ENCODE measurements at places on chromosomes 6 and 20. TPM values are rescaled to one million over a fixed set of nuclear protein-coding genes. Genes with fewer than 3 reads are reported as not detected.

DNA sequence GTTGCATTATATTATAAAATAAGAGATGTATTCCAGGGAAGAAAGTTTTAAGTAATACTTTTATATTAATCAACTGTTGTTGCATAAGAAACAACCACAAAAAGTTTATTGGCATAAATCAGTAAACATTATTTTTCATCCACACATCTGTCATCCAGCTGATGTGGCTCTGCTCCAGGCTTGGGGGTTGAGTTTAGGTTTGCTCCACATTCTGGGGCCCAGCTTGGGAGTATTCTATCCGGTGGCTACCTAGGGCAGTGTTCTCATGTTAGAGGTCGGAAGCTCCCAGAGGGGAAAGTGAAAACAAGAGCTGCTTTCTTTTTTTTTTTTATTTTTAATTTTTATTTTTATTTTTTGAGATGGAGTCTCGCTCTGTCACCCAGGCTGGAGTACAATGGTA is 728.4 kb upstream of the FLRT3 start:
- H3K36me3 ChIP-seq = no peaks in the 10 kb centered on the region
- no peaks in the 10 kb centered on the region for H3K4me1 ChIP-seq
- no peak overlapping the region for H3K27ac ChIP-seq
- no peaks in the 10 kb centered on the region for H3K27me3 ChIP-seq

DNA sequence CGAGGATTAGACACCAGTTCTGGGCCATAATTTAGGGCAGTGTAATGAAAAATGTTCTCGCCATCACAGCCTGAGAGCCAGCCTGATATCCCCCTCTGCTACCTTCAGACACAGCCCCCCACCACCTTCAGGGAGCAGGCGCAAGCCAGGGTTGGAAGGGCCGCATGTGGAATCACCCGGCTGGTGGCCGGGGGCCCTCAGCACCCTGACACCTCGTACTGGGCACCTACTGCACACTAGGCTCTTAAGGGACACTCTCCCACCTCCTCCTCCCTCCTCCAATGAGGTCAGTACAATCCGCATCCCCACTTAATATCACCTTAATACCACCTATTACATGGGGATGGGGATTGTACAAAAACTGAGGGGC is 55.5 kb downstream of the BMP7 start:
- H3K4me1 ChIP-seq = no peaks in the 10 kb centered on the region
- no peaks in the 10 kb centered on the region for H3K27me3 ChIP-seq
- no peak overlapping the region for H3K27ac ChIP-seq
- H3K36me3 ChIP-seq = no peaks in the 10 kb centered on the region

- no peak for DNase-seq
- H3K4me3 ChIP-seq = no peak overlapping the region
- H3K27me3 ChIP-seq = no peaks in the 10 kb centered on the region
- H3K36me3 ChIP-seq = no peaks in the 10 kb centered on the region
- H3K27ac ChIP-seq = no peak overlapping the region
Observed at GRCh38 chr6:170088582-170088955, 202.3 kb downstream of the DLL1 start.

DNA sequence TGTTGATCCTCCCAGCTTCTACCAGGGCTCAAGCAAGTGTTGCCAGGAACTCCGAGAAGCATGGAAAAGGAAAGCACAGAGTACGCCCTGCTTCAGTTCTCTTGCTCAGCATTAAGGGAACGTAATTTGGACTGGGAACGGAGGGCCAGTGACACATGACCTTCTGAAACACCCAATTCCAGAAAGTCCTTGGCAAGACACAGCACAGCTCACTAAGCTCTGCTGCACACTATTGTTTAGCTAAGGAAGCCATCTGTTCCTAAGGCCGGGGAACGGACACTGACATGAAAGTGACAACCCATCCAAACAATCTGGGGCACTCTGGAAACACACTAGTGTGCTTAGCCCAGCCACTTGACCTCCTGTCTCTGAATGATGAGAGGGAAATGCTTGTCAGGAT is 56.9 kb upstream of the NXT1 start:
- no peak overlapping the region for H3K4me3 ChIP-seq
- H3K4me1 ChIP-seq = no peaks in the 10 kb centered on the region
- H3K27ac ChIP-seq = no peak overlapping the region
- DNase-seq = no peak

- H3K36me3 ChIP-seq = no peaks in the 10 kb centered on the region
- H3K27ac ChIP-seq = no peak overlapping the region
- no peak for DNase-seq
Observed at GRCh38 chr20:60131375-60131774, 173.2 kb downstream of the CDH26 start.

GRCh38 chr6:125750692-125751333 is 1.4 kb downstream of the HEY2 start:
- H3K4me3 ChIP-seq = no peak overlapping the region
- no peaks in the 10 kb centered on the region for H3K36me3 ChIP-seq
- H3K4me1 ChIP-seq = peaks cover 10% of the 10 kb centered on the region
- H3K27me3 ChIP-seq = peaks cover 48% of the 10 kb centered on the region
- no peak for DNase-seq
- no peak overlapping the region for H3K27ac ChIP-seq

DNA sequence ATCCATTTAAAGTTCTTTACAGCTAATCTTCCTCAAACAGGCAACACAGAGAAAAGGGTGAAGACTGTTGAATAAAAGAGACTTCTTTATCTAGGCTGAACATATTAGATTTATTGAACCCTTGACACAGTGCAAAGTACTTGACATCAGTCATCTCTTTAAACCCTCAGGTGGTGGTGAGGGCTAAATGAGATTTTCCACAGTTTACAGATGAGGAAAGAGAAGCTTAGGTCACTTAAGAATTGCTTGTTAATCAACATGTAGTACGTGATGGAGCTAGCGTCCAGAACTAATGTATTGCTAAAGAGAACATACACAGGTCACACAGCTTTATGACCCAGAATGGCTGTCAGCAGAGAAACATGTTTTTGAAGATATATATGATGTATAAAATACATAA is 193.4 kb upstream of the LAMP5 start:
- H3K4me1 ChIP-seq = peaks cover 2% of the 10 kb centered on the region
- H3K27ac ChIP-seq = no peak overlapping the region
- H3K36me3 ChIP-seq = no peaks in the 10 kb centered on the region
- DNase-seq = no peak
- no peaks in the 10 kb centered on the region for H3K27me3 ChIP-seq
- no peak overlapping the region for H3K4me3 ChIP-seq

GRCh38 chr6:170553534-170554012 is 466 bp upstream of the PSMB1 start:
- H3K4me3 ChIP-seq = peak overlapping the region; percentile 71
- DNase-seq = peak; percentile 72
- H3K36me3 ChIP-seq = peaks cover 2% of the 10 kb centered on the region
- H3K27ac ChIP-seq = peak overlapping the region; percentile 97
- H3K4me1 ChIP-seq = peaks cover 5% of the 10 kb centered on the region

GRCh38 chr20:45290677-45291355 is 15.8 kb upstream of the RBPJL start:
- no peak overlapping the region for H3K4me3 ChIP-seq
- no peak overlapping the region for H3K27ac ChIP-seq
- no peaks in the 10 kb centered on the region for H3K36me3 ChIP-seq
- H3K27me3 ChIP-seq = peaks cover 19% of the 10 kb centered on the region

DNA sequence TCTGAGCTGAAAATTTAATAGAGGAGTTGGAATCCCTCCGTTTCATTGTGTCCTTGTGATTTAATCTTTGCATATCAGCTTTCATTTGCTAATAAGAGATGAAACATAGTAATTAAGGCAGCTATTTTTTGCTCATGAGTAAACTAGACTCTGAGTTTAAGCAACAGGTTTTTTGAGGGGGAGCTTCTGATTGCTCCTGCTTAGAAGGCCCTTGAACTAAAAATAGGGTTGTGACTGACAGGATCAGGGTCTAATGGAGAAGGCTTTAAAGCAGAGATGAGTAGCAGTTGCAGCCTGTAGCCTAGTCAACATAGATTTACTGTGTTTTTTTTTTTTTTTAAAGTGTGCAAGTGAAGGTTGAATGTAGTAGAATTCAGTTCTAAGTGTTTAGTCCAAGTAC is 17.4 kb downstream of the HSF2 start:
- no peaks in the 10 kb centered on the region for H3K36me3 ChIP-seq
- H3K4me3 ChIP-seq = no peak overlapping the region
- H3K27ac ChIP-seq = no peak overlapping the region
- DNase-seq = no peak
- no peaks in the 10 kb centered on the region for H3K4me1 ChIP-seq
- no peaks in the 10 kb centered on the region for H3K27me3 ChIP-seq

DNA sequence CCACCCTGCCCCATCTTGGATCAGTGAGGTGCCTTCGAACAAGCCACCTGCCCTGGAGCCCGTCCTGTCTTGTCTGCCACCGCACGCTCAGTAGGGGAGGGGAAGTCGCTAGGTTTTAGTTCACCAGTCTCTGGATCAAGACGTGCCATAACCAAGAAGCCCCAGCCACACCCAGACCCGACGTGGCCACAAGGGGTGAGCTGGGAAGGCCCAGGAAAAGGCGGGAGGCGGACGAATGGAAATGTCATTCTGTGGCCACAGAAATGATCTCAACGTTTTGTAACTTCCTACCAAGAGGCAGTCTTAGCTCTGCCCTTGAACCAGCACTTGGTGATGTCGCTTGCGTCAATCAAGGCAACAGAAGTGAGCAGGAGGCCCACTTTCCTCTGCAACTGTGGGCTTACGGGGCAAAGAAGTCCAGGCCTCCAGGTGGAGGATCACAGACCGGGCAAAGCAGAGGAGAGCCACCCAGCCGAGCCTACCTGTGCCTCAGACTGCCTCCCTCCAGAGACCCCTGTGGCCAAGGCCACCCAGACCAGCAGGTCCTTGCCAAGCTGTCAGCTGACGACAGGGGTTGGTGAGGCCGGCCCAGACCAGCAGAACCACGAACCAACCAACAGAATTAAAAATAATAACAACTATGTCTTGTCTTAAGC is 14.5 kb downstream of the GMEB2 start:
- no peaks in the 10 kb centered on the region for H3K27me3 ChIP-seq
- no peak overlapping the region for H3K4me3 ChIP-seq
- H3K4me1 ChIP-seq = no peaks in the 10 kb centered on the region
- peaks cover 2% of the 10 kb centered on the region for H3K36me3 ChIP-seq
- DNase-seq = peak; percentile 31

DNA sequence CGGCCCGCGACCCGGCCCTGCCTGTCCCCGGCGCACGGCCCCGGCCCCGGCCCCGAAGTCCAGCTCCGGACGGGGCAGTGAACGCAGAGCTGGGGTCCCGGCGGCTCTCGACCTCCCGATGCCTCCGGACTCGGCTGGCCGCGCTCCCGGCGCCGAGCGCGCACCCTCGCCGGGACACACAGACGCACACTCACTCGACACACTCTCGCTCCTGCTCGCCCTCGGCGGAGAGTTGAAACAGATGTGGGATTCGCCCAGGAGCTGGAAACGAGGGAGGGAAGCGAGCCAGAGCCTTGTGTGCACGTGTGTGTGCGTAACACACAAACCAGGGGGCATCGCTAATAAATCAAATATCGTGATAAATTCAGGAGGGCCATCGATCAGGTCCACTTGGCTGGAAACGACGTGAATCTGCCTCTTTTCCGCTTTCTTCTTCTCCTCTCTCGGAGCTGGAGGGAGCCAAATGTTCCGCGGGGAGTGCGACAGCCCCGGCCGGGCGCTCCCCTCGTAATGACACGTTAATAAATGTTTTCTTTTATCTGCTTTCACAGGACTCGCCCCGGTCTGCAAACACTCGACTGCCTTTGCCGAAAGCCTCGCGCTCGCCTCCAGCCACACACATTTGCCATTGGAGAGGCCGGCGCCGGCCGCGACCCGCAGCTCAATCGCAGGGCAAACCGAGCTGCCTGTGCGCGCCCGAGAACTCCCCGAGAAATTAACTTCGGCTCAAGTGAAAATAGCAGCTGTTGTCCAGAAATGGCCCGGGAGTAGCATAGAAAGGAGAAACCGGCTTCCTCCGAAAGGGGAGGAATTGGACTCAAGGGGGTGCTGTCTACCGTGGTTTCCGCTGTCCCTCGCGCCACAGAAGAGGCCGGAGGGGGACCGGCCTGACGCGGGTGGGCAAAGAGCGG is 828 bp upstream of the SULF2 start:
- H3K4me3 ChIP-seq = peak overlapping the region; percentile 51
- no peak overlapping the region for H3K27ac ChIP-seq
- H3K36me3 ChIP-seq = no peaks in the 10 kb centered on the region
- peaks cover 29% of the 10 kb centered on the region for H3K27me3 ChIP-seq

DNA sequence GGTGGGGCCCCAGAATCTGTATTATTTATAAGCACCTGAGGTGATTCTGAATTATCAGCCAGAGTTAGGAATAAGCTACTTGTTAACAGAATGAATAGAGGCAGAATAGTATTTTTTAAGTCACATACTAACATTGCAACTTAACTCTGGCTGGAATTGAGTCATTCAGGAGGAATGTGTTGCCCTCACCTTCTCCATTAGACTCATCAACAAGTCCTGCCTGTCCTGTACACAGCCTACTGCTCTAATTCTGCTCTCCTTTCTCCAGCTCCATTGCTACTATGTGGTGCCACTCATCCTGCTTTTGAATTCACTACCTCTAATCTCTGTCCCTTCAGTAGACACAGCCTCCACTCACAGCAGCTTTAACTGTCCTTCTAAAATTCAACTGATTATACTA is 669.4 kb downstream of the DHX35 start:
- peak; percentile 61 for DNase-seq
- H3K4me1 ChIP-seq = no peaks in the 10 kb centered on the region
- H3K27me3 ChIP-seq = no peaks in the 10 kb centered on the region
- H3K36me3 ChIP-seq = no peaks in the 10 kb centered on the region

GRCh38 chr20:38685853-38686473 is 38.3 kb upstream of the SLC32A1 start:
- H3K36me3 ChIP-seq = no peaks in the 10 kb centered on the region
- H3K4me3 ChIP-seq = no peak overlapping the region
- H3K27ac ChIP-seq = no peak overlapping the region
- no peaks in the 10 kb centered on the region for H3K27me3 ChIP-seq
- peak; percentile 43 for DNase-seq
- no peaks in the 10 kb centered on the region for H3K4me1 ChIP-seq

DNA sequence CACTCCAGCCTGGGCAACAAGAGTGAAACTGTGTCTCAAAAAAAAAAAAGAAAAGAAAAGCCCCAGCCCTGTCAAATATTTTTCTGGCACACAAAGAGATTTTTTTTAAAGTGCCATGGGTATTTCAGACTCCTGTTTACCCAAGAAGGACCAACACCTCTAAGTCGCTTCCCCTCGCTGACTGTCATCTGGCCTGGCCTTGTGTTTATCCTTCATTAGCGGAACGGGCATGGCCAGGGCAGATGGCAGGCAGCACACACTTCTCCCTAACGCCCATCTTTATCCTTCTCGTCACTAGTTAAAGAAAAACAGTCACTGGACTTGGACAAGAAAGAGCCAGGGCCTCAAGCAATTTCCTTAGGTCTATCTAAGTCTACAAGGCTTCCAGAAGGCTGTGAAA is 7.3 kb upstream of the CBFA2T2 start:
- H3K4me1 ChIP-seq = no peaks in the 10 kb centered on the region
- H3K27me3 ChIP-seq = no peaks in the 10 kb centered on the region

THBS2 gene
- total RNA-seq = 269 TPM

WFDC9 gene
- total RNA-seq = not detected

SLC17A9 gene
- 6.4 TPM for total RNA-seq

TRIM10 gene
- total RNA-seq = not detected

FAM83C gene
- not detected for total RNA-seq

TUBB1 gene
- under 0.01 TPM for total RNA-seq

TFAP2D gene
- total RNA-seq = not detected
